ENCODE measurements at places on chromosomes 6 and 20. TPM values are rescaled to one million over a fixed set of nuclear protein-coding genes. Genes with fewer than 3 reads are reported as not detected.

TBX18 gene
- total RNA-seq: 9.8 TPM

RAE1 gene
- 21.1 TPM for total RNA-seq

DDO gene
- not detected for total RNA-seq

GSTA4 gene
- 57.7 TPM for total RNA-seq

CLIC1 gene
- 250 TPM for total RNA-seq
